Stimulated activated effector memory CD8-positive, alpha-beta T cell treated with anti-CD3 and anti-CD28 coated beads, Interleukin-12 subunit alpha, Interleukin-12 subunit beta, amount 100 ng/mL, for 72 hours (primary cell): ENCODE measurements at places on chromosomes 5 and 9.
A peak's percentile ranks its signal among the peaks of the same experiment; 100 is the strongest.

DNA sequence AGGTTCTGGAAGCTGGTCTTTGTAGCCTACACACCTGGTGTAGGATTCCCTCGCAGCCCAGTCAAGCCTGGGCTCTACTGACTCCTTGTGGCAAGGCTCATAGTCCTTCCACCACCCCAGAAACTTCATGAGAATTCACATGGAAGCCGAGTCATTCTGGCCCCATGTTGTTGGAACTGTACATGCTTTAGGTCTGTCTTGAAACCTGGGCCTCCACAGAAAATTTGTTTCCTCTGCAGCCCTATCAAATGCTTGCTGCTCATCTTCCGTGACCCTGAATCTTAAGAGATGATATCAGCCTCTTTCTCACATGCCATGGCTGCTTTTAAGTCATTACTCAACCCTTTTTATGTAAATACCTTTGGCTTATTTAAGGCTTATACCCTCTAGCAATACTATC lies 113.4 kb upstream of the GRHPR start:
- no peak for DNase-seq

GRCh38 chr9:126916909-126917308 lies 2.3 kb downstream of the RALGPS1 start:
- DNase-seq: no peak

DNA sequence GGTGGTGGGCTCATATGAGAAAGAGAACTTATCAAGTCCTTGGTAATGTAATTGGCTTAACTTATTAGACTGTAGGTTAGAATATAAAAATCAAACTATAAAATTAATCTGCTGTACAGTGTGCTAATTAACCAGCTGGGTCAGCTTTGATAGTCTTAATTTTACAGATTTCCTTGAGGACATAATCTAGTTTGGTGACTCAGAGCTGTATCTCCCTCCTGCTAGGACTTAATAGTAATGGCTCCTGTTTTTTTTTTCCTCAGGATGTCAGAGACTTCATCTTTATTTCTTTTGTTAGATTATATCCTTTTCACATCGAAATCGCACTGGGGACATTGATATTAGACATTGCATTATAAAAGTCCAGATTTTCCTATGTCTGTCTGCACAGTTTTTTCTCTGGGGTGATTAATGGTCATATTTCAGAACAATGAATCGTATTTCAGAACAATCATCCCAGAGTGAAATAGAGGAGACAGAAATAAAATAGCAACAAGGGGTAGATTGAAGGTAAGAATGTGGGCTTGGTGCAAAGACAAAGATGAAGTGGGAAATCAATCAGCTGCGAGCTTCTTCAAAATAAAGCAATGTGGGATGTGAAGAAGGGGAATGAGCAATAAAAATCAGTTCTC lies 346.4 kb upstream of the RIOK2 start:
- no peak for DNase-seq

DNA sequence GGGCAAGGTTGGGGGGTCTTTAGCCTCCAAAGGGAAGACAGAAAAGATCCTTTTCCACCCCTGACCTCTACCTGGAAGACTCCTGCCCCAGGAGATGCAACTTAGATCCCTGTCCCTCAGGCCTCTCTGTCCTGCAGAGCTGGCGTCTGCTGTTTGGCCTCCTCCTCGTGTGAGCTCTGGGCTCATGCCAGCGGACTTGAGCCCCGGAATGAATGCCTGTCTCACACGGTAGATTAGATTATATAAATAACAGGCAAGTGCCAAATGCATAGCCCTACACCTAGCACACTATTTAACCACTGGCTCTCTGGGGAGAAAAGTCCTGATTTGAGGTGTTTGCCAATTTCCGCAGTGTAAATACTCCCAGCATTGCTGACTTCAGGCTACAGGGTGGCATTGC lies 1.4 kb upstream of the WNK2 start:
- no peak for DNase-seq

DNA sequence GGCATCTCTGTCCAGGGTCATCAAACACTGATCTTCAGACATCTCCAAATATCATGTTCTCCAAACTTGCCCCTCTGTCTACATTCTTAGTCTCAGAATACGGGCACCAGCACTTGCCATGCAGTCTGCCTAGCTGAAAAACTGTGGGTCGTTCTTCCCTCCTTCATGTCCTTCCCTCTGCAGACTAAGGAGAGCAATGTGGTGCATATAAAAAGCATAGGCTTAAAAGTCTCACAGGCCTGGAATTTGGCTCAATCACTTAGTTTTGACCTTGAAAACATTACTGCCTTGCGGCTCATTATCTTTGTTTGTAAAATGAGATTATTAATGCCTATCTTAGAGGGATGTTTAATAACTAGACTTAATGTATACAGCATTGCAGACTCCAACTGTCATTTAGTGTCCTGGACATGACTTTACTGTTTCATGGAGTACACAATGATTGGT lies 362.8 kb downstream of the NPR3 start:
- no peak for DNase-seq

GRCh38 chr9:132670457-132671391 lies at the start of gene GTF3C4:
Gene GTF3C4, plus strand, starts transcription at chr9:132670464. Its CDS starts 135 bp downstream, at chr9:132670599.
- DNase-seq: peak; percentile 68

- DNase-seq: no peak
Observed at GRCh38 chr9:97441729-97442128, 29.8 kb downstream of the TDRD7 start.

- DNase-seq: no peak
Observed at GRCh38 chr5:169150108-169150507, 150.8 kb downstream of the SLIT3 start.

GRCh38 chr9:131838530-131839280 lies 98.8 kb upstream of the RAPGEF1 start:
- no peak for DNase-seq

- DNase-seq: no peak
Observed at GRCh38 chr9:81522716-81523551, 166.4 kb downstream of the TLE1 start.

DNA sequence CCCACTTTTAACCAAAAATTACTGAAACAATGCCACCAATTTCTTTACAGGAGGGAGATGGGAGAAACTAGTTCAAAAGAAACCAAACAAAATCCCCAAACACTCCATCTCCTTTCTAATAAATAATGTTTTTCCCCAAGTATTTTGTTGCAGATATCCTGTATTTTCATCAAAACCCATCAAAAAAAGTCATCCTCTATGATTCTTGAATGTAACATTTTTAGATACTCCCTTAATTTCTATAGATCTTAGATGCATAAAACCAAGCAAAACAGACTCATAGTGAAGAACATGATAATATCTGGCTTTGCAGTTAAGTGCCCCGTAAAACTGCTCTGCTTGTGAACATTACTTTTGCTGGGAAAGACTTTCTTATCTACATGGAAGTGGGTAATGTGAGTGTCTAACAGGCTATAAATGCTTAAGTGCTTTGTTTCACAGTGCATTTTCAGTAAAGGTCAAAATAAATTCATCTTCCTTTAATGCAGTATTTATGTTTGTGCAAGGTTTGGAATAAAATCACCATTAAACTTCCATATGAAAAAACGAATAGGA lies 77.3 kb upstream of the TBCA start:
- no peak for DNase-seq

- DNase-seq: no peak
Observed at GRCh38 chr9:19320495-19320894, 59.5 kb downstream of the RPS6 start.

DNA sequence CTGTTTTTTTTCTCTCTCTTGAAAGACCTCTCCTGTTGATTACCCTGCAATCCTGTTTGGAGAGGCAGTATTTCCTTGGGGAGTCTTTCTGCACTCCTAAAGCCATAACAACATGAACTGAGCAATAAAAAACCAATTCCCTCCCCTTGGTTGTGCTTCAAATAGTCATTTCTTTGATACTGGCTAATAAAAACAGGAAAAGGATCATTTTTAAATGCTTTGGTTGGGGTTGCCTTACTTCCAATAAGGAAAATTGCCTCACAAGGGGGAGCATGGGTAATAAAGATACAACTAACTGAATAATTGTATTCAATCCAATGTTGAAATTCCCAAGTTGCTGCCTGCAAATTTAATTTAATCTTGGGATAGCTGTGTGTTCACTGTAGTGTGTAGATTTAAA lies 13.9 kb downstream of the FBXL7 start:
- no peak for DNase-seq

DNA sequence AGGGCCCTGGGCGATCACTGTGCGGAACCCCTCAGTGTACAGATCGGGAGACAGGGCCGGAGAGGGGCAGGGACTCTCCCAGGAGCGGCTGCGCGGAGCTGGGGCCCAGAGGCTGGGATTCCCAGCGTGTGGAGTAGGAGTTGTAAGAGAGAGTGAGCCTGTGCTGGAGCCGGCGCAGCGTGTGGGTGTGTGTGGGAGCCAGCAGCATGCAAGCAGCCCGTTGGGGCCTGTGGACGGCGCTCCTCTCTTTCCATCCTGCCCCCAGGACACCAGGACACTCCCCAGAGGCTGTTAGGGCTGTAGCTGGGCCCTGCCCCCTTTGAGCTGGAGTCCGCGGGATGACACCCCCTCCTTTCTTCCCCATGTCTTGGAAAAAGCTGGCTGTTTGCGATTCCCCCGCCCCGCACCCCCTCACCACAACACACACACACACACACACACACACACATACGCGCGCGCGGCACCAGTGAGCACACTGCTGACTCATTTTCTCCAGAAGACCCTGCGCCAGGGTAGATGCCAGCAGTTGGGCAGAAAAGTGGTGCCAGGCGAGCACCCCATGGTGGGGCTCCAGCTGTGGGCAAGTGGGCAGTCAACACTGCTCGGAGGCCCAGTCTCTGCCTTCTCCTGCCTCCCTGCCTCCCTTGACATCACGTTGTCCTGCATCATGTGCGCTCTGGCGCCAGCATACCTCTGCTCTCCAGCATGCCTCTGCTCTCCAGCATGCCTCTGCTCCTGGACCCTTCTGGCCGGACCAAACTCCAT lies 1.5 kb downstream of the COL27A1 start:
- DNase-seq: no peak

GRCh38 chr5:81326554-81326953 lies 25.2 kb downstream of the ZCCHC9 start:
- no peak for DNase-seq

DNA sequence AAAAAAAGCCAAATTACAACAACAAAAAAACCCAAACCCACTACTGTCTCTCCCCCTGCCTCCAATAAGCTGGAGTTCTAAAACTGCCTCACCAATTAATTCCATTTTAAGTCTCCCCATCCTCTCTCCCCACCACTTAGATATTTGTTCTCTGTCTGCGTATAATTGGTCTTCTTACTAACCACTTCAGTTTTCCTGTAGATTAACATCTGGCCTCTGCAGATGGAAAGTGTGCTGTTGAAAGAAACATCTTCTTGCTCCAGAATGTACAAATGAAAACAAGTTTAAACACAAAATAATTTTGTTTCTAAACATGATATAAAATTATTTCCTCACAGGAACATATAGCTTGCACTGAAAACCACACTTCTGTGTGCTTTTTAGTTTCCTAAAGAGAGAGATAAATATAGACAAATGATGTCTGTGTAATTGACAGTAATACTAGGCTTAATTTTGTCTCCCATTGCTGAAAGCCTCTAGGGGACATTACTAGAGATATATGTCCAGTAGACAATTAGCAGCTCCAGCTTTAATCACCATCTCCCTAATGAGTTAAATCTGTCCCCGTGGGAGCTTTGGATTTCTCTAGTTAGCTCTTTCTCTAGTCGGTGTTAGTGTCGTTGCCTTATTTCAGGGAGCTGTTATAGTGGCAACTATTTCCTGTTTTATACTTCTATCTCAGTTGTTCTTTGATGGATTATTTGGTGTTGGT lies 164.0 kb downstream of the ARHGAP26 start:
- DNase-seq: no peak

GRCh38 chr9:33101104-33101951 lies 24.9 kb upstream of the SMU1 start:
- DNase-seq: no peak

DNA sequence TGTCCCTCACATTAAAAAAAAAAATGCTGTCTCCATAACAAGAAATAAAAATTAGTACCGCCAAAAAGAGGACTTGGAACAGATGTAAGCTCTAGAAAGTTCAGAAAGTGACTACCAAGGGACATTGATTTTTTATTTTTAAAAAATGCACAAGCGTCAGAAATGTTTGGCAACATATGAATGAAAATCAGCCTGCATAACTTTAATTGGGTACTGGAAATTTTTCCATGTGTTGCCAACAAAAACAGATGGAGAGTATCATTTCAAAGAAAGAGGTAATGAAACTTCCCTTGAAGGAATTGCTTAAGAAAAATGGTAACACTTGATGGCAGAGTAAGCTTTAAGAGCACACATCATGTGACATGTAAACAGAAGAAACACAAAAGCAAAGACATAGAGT lies 47.2 kb downstream of the OR2K2 start:
- no peak for DNase-seq

GRCh38 chr5:123721675-123722276 lies 209.8 kb downstream of the CSNK1G3 start:
- DNase-seq: no peak

DNA sequence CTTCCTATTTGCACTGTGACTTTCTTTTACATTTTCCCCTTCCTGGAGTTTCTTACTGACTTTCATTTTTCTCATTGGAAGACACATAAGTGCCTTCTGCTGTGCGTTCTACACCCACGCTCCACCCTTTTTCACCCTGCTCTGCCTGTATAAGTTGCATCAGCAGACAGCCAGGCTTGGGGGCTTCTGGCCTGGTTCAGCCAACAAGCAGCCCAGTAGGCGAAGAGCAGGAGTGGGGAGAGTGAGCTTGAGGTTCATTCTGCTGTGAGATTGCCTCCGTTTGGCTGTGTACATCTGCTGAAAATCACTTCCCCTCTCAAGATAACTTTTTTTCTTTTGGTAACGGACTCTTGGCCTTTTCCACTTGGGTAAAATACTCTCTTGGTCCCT lies 38.4 kb downstream of the RASGRF2 start:
- DNase-seq: no peak

DNA sequence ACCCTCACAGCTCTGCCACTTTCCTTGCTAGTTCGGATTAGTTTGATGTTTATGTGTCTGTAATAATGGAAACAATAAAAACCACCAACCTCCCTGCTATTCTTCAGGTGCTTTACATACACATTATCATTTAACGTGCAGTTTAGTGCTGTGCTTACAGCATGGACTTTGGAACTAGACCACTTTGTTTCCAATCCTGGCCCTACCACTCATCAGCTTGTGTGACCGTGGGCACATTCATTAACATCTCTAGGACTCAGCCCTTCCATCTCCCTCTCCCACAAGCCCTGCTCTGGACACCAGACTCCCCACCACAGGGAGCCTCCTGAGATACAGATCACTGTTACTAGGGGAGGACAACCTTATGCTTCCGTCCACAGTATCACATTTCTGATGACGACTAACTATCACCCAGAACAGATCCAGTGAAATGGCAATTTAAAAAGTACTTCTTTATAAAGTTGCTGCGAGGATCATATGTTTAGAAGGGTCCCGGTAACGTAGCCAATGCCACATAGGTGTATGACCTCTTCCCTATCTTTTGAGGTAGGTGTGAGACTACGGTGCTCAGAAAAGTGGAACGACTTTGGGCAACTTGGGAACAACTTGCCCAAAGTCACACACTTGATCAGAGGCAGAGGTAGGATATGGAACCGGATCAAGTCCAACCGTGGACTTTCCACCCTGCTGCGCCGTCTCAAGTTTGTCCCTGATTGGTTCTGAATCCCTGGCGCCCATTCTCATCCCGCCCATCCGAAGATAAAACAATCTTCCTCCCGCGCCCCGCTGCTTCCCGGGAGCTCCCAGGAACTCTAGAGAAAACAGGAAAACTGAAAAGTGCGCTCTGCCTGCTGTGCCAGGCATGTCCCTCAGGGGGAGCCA lies 132.4 kb upstream of the NIPBL start:
- DNase-seq: no peak

- DNase-seq: no peak
Observed at GRCh38 chr9:122087406-122088200, 5.5 kb downstream of the TTLL11 start.
